ENCODE measurements at places on chromosomes 5 and 9. TPM values are rescaled to one million over a fixed set of nuclear protein-coding genes. Genes with fewer than 3 reads are reported as not detected.

The SPINK13 gene
- total RNA-seq = not detected

DNA sequence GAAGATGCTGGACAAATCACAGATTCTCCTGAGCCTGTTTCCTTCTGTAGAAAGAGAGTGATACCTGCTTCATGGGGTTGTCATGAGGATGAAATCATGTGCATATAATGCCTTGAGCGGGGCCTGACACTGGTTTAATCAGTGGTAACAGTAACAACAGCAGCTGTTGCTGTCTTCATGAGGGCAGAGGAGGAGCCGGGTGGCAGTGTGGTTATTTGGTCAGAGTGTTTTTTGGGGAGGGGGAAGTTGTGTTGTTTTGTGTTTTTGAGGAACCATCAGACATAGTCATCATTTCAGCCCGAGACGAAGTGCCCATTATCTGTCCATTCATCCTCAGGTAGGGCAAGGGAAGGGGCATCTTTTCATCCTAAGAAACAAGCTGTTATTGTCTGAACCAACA lies 44.0 kb downstream of the NEURL1B start:
- DNase-seq = no peak

GRCh38 chr9:93673021-93673838 lies 96.8 kb downstream of the PHF2 start:
- peak; percentile 4 for DNase-seq

The PDZD2 gene
- under 0.01 TPM for total RNA-seq

- DNase-seq = no peak
These were observed 11.5 kb upstream of the FBXO38 start for GRCh38 chr5:148372166-148372725.

The SLC6A7 gene
- not detected for total RNA-seq

DNA sequence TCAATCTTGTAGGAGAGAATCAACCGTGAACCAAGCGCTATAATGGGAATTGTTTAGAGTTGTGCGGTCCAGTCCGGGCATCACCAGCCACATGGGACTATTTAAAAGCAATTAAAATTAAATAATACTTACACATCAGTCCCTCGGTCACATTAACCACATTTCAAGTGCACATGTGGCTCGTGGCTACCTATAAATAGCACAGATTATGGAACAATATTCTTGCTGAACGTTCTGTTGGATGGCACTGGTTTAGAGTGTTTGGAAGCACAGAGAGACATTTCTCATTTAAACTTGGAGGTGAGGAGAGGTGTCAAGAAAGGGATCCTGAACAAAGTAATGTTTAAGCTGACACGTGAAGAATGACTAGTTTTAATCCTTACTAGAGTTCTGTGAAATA lies 12.5 kb upstream of the PIP5K1B start:
- DNase-seq = no peak

The GABRB2 gene
- total RNA-seq = not detected

The PDE6A gene
- total RNA-seq = not detected

The SOX30 gene
- not detected for total RNA-seq

- DNase-seq = no peak
These were observed 17.3 kb upstream of the ZBTB34 start for GRCh38 chr9:126842977-126843799.

DNA sequence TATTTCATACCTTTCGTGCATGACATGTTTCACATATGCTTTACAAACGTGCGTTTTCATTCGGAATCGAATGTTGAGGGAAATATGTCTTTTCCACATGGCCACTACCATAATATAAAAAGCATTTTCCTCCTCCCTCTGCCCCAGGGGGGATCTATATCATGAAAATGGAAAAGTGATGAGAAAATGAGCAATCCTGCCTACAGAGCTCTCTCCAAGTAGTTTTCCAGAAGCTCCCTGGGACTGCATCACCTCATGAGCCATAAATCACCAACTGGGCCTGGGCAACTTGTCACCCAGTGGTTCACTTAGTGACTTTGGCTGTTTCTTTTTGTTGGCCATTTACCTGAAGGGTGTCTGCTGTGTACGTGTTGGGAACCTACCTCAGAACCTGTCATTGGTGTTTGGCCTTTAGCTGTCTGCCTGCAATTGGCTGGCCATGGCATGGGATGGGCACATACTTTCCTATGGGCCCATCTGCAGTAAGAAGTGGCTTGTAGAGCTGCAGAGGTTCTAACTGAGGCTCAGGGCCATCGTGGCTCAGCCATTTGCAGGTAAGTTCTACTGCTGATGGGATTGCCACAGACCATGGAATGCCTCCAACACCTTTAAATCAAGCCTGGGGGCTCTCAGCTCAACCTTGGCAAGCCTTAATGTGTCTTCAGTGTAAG lies 9.5 kb upstream of the TIFAB start:
- no peak for DNase-seq

DNA sequence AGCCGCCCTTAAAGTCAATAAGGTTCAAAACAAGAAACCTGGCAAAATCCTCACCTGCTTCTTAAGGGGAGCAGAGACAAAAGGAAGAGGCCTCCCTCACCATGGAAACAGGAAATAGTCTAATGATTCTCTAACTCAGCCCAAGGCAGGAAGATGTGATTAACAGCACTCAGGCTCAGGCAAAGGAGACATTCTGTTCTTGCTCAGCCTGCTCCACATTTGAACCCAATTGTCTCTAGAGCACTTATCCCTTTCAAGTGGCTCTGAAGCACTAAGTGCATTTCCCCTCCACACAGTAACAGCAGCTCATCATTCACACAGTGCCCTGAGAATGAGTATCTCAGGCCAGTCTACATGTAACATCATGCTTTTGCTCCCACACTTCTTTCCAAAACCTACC lies 72.3 kb downstream of the NIPSNAP3B start:
- no peak for DNase-seq
